Left cardiac atrium (tissue), 4 donors: ENCODE measurements at places on chromosomes 16 and 17. TPM values are rescaled to one million over a fixed set of nuclear protein-coding genes. Genes with fewer than 3 reads are reported as not detected.

The PRKCB gene
- total RNA-seq: 4.7 TPM

The SEZ6L2 gene
- 1.8 TPM for total RNA-seq

The TXNDC11 gene
- total RNA-seq: 30.4 TPM

The ZDHHC1 gene
- 6.8 TPM for total RNA-seq

The KRTAP2-3 gene
- not detected for total RNA-seq

The RAB26 gene
- 0.81 TPM for total RNA-seq

The DNAAF1 gene
- not detected for total RNA-seq

The CPHXL2 gene
- total RNA-seq: not detected

The SBK1 gene
- 1.3 TPM for total RNA-seq

The CCDC137 gene
- 8.9 TPM for total RNA-seq

The HOXB6 gene
- 2.2 TPM for total RNA-seq

The GDPD3 gene
- total RNA-seq: 3.4 TPM

The DOC2B gene
- total RNA-seq: 6.8 TPM

- no peak for DNase-seq
Measured at GRCh38 chr17:78284146-78284545, 52.7 kb downstream of the TMEM235 start.

DNA sequence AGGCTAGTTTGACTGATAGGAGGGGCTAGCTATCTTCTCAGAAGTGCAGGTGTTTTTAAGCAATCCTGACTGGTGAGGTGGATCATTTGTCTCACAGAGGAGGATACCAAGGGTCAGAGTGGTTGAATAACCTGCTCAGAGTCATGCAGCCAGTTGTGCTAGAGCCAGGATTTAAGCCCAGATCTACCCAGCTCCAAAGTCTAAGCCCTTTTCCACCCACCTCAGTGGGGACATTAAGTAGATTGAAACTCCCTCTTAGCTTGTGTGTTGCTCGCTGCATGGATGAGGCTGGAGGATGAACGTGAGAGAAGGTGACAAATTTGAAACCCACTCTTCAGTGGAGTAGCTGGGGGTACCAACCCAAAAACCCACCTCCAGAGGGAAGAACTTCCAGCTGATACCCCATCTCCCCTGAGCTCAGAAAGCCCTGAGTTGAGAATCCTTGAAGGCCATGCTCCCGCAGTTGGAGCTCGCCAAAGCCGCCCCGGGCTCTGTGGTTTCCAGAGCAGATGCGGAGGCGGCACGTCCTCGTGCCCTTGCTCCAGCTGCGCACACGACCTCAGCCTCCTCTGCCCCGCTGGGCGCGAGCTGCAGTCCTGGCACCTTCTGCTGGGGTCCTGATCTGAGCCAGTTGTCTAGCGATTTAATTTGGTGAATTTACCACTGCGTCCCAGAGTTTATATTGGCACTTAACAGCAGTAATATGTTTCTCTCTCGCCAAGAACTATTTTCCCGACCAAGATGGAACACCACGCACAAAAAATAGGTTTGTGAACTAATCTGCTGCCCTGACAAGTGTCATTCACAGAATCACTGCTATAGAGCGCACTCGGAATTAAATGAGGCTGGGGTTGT lies 159.5 kb downstream of the CCDC182 start:
- DNase-seq: no peak

DNA sequence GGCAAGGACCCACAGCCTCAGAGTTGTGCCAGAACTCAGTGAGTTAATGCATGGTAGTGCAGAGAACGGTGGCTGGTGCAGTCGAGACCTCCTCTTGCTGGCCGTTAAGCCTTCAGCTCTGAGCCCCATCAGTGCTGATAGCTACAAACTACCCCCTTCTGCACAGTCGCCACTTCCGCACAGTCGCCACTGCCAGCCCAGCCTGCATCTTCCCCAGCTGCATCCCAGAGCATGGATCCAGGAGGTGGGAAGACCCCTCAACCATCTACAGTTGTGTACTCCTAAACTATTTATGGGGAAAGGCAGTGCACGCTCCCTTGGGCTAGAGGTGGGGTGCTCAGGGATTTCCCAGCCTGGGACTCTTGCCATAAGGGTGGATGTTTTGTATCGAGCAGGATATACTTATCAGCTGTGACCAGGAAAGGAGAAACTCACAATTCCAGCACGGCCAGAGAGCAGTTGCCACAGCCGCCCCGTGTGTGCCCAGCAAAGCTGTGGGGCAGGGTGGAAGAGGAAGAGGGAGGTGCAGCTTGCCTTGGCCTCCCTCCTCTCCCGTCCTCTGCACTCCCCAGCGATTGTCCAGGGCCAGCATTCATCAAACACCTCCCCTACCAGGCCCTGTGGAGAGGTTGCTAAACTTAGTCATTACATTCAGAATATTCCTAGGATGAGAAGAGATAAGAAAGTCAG lies 49.5 kb upstream of the CMIP start:
- peak; percentile 75 for DNase-seq

DNA sequence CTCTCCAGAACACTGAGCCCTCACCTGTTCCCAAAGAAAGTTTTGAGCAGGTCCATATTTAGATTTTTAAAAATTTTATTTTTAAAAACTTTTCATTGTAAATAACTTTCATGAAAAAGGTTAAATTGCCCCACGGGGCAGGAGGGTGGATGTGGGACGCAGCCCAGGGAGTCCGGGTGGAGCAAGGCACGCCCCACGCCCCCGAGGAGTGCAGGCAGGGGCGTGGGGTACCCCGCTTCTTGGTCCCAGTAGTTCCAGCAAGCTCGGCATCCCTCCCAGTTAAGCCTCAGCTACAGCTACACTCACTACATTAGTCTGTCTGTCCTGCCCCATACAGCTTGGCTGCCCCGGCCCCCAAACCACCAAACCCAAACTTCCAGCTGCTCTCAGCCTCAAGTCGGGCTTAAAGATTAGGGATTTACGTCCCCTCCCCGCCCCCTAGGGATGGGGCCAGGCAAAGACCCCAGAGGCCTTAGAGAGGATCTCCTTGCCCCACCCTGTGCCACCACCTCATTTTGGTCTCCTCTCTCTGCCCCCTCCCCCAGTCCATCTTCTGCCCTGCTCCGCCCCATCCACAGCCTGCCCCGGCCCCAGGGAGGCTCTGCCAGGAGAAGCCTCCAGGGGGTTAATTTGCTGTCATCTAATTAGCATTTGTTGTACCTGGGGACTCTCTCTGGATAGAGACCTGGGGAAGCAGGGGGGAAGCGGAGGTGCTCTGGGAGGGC lies 4.6 kb downstream of the FOXJ1 start:
- DNase-seq: no peak

DNA sequence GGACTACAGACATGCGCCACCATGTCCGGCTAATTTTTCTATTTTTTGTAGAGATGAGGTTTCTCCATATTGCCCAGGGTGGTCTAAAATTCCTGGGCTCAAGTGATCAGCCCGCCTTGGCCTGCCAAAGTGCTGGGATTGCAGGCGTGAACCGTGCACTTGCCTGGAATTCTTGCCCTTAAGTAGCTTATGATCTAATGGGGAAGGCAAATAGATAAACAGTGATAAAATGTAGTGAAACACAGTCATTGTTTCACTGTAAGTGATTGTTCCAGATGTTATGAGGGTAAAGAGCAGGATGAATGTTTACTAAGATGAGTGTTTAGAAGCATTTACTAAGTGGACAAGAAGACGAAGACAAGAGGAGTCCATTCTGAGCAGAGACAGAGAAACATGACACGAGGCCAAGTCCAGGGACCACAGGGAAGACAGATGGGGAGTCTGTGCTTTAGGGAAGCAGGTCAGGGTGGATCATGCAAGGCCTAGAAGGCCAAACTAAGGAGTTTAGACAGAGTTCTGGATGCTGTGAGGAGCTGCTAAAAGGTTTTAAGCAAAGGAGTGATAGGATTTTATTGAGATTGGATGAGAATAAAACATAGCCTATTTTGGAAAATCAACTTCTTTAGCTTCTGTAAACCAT lies 36.9 kb downstream of the YPEL2 start:
- DNase-seq: no peak

GRCh38 chr16:20868890-20869289 lies 31.3 kb downstream of the DCUN1D3 start:
- peak; percentile 90 for DNase-seq

GRCh38 chr16:7614021-7614795 lies 281.6 kb downstream of the RBFOX1 start:
- DNase-seq: no peak

- DNase-seq: peak; percentile 80
Measured at GRCh38 chr17:75877752-75878173, 618 bp downstream of the TRIM47 start.

DNA sequence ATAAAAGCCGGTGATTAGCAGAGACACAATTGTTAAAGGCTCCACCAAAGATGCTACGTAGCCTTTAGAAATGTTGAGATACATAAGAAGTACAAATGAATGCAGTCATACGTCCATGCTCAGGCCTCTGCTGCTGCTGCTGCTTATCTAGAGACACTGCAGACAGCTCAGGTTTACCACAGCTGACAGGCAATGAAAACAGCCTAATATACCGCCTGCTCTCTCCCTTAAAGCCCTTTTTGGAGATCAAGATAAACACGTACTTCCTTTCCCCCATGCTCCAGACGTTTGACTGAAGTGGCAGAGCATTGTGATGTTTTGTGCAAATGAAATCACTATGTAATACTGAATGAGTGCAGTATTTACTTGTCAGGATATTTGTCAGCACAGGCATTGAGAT lies 185.3 kb downstream of the AATF start:
- DNase-seq: no peak

- no peak for DNase-seq
Measured at GRCh38 chr17:13374203-13375143, 227.3 kb downstream of the HS3ST3A1 start.

DNA sequence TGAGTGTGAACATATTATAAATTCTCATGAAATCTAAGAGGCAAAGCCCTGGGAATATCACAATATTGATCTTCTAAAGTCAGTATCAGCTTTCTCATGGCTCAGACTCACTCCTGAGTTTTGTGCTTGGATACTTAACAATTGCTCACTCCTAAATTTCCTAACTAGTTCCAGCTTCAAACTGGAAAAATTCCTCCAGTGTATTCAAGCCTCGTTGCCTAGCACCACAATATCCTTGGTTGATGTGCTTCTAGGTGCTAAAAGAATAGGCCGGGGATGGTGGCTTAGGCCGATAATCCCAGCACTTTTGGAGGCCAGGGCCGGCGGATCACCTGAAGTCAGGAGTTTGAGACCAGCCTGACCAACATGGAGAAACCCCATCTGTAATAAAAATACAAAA lies 62.5 kb downstream of the XYLT1 start:
- DNase-seq: no peak

- DNase-seq: no peak
Measured at GRCh38 chr16:66878067-66878466, 2.2 kb upstream of the PDP2 start.

DNA sequence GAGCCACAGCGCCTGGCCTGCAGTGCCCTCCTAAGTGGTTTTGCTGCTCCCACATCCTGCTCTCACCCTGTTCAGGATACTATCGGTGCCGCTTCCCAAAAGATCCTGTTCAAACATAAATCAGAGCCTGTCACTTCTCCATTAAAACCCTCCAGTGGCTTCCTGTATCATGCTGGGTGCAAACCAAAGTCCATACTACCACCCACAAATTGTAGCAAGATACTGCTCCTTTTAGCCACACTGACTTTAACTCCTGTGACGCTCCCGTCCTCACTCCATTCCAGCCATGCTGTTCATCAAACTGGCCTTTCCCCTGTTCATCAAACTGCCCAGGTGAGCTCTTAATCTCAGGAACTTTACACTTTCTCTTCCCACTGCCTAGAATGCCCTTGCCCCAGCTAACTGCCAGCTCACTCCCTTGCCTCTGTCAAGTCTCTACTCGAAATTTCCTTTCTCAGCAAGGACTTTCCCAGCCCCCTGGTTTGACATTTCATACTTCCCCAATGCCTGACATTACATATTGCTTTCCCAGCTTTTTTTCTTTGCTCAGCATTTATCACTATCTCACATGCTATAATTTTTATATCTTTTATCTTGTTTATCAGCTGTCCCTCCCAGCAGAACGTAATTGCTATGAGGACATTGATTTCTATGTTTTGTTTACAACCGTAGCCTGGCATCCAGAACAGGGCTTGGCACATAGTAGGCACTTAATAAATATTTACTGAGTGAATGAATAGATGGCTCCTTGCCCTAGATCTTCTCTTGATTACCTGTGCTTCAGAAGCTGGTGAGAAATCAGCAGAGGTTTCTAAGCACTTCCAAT lies 44.3 kb upstream of the SMURF2 start:
- DNase-seq: peak; percentile 19

DNA sequence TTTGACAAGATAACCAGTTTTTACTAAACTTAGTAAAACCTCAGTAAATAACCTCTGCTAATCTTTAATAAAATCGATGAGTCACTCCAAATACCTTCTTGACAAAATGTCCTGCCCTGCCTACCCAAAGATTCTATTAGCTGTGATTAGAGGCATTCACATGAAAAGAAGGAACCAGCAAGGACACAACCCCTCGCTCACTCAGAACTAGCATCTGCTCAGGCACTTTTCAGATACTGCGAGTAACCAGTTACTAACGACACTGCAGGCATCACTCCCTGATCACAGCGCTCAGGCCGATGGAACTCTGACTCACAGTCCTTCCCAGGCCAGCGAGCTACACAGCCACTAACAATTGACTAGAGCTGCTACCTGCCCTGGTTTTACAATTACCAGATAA lies 24.3 kb downstream of the PELP1 start:
- no peak for DNase-seq

DNA sequence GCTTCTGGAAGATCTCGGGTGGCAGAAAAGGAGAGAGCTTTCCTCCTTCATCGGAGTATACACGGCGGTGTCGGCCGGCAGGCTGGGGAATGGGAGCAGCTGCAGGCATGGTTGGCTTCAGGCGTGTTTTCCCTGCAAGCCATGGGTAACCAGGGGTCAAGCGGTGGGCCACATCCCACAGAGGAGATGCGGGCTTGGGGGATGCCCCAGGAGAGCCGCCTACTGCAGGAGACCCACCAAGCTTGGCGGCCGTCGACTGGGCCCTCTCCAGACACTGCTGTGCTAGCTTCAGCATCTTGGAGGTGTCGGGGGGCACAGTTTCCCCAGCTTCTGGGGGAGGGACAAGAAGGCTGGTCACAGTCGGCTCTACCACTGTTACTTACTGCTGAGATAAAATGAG lies 4.2 kb downstream of the VPS9D1 start:
- DNase-seq: no peak

DNA sequence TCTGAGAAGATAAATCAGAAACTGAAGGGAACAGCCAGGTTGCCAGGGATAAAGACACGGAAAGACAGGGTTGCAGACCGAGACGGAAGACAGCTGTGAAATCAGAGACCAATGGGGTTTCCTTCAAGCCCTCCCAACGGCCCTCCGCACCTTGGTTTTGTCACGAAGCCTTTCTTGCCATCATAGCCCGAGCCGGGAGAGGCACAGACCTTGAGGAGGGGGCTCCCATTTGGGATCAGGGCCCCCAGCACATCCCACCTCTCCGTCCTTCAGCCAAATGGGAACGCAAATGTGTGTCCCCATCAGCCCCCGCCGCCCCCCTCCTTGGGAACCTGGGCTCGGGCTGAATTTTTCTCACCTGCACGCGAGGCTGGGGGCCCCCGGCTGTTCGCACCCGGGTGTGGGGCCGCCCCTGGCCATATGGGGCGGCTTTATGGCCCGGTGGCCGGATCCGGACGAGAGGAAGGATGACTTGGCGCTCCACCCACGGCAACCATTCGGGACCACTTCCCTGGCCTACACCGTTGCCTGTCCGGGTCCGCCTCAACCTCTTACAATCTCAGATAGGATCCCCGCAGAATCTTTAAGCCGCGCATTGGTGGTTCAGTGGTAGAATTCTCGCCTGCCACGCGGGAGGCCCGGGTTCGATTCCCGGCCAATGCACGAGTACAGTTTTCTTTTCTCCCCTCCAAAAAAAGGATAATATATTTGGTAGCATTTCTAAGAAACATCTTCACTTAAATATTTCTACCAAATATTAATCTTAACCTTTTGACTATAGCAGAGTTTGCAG lies 1.4 kb upstream of the HES7 start:
- peak; percentile 72 for DNase-seq
